ENCODE measurements at places on chromosomes 3 and 15.

GRCh38 chr3:19270481-19270880, 122.2 kb downstream of the KCNH8 start:
- DNase-seq, result no peak

DNA sequence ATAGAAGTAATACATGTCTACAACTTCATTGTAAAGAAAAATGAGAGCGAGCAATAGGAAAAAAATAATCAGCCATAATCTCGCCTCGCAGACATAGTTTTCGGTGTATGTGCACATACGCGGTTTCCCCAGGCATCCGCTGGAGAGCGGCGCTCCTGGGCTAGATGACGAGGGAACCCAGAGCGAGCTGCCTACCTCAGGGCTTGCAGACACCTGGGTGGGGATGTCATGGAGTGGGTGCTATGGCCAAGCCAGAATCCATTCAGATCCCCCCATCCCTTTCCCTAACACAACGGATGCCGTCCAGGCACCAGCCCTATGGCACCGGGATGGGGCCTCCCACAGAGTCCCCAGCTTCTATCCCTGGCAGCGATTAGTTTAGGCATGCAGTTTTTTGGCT, 4.5 kb upstream of the CFAP100 start:
- no peak for DNase-seq

DNA sequence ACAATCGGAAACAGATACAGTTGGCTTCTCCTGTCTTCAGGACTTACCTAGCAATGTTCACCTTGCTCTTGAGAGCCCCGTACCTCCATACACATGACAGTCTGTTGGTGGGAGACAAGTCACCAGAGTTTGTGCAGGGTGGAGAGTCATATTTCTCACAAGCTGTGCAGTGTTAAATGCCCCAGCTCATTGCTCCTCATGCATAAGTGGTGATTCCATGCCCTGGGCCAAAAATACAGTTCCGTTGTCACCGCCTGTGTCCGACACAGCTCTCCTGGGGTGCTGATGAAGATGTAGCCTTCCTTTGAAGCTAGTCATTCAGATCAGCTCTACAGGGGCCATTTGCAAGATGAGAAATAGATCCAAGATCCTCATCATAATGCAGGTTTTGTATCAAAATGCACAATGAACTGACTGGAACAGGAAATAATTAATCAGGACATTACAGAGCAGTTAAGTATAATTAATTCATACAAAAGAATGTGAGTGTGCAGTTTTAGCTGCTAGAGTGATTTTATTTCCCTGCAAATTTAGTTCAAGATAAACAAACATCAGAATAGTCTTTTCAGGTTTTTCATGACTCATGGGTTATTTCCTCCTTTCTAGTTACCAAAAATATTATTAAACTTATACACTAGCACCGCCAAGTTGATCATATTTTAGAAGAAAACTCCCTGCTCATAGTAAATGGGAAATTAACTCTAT, 66.5 kb downstream of the CD47 start:
- no peak for DNase-seq

- DNase-seq, result no peak
Observed at GRCh38 chr3:94234177-94234788, 171.4 kb downstream of the NSUN3 start.

DNA sequence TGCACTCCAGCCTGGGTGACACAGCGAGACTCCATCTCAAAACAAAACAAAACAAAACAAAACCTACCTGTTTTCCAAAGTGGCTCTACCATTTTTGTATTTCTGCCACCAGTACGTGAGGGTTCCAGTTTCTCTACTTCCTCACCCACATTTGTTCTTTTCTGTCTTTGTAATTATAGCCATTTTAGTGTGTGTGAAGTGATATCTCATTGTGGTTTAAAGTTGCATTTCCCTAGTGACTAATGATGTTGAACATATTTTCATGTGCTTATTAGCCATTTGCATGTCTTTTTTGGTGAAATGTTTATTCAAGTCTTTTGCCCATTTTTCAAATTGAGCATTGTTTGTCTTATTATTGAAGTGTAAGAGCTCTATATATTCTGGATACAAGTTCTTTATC, 50.7 kb downstream of the TRA2B start:
- no peak for DNase-seq

DNA sequence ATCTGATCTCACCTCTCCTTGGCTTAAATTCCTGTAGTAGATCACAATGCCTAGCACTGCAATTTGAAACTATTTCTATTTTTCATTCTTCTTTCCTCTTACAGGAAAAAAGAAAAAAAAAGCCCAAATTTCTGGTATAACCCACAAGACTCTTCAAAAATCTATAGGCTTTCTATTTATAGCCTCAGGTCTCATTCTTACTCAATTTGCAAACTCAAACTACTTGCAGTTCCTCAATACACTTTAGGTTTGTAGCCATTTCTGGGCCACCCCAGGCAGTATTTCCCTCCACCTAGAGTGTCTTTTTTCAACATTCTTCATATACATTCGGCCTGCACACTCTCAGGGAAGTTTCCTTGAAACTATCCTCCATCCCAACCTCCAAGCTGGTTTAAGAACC, 169.0 kb downstream of the TBC1D5 start:
- no peak for DNase-seq

- DNase-seq, result no peak
Observed at GRCh38 chr3:177449360-177450006, 252.2 kb upstream of the TBL1XR1 start.

DNA sequence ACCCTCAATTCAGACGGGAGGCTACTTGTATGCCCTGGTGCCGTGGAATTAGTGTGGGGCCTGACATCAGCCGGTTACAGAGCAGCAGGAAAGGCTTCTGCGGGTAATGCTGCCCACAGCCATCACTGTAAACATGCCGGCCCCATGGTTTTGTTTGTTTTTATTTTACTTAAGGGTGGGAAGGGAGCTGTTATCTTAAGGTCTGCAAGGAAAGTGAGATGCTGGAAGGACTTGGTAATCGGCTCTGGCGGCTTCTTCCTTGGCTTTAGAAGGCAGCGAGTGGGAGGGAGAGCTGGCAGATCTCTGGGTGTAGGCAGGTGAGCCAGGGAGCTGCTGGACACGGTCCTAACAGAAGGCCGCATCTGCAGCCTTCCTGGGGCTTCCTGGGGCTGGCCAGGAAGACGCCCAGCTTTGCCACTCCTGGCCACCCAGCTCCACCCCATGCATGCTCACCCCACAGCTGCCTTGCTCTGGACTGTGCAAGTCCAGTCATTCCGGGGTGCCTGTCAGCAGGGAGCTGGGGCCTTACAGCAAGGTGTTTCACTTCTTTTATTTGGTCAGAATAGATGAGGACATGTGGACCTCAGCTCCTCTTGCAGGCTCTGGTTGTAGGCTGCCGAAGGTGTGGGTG, 54.1 kb upstream of the FURIN start:
- no peak for DNase-seq

GRCh38 chr3:29827756-29828155, 546.9 kb downstream of the RBMS3 start:
- no peak for DNase-seq

DNA sequence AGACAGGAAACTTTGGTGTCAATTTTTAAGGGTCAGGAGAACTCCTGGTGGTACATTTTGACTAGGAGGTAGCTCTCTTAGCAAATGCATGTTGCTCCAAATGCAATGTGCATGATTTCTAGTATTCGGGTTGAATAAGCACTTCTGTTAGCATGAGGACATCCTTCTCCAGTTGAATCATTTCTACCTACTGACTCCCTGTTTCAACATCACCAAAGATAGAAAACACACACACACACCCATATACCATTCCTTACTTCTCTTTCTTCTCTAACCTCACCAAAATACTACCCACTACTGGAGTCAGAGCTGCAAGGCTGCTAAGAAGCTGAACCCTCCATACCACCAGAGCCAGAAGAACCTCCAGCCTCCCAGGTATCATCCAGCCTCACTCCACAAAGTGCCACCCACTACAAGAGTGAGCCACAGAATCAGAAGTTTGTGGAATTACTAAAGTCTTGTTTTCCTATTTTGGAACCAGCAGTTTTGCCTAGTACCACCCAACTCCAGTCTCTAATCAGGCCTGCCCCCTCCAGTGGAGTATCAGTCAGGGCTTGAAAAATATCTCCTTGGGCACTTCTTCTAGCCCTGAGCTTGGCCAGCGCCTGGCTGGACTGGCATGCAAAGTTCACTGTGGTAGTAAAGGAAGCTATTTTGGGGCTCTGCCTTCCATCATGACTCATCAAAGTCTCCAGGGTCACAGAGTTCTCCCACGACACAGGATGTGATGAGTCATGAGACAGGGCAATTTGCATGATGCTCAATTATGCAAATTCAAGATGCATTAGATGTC, 110.3 kb downstream of the CYP19A1 start:
- DNase-seq, result no peak
